ENCODE measurements at places on chromosomes 2 and 18.

DNA sequence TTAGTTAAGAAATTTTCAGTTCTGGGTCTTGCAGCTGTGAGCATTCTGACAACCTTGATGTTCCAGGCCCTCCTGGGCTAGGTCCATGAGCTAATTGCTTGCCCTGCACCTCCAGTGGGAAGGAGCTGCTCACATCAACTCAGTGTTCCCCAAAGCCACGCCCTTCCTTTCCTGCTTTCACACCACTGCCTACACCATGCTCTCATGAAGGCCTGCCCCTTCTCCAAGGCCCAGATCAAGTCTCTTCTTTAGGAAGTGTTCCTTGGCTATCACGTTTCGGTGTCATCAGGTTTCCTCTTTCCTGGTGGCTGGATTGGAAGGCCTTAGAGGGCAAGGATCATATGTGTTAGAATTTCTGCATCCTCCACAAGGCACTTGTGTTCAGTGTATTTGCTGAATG lies 18.8 kb downstream of the TMEM127 start:
- no peak for DNase-seq

DNA sequence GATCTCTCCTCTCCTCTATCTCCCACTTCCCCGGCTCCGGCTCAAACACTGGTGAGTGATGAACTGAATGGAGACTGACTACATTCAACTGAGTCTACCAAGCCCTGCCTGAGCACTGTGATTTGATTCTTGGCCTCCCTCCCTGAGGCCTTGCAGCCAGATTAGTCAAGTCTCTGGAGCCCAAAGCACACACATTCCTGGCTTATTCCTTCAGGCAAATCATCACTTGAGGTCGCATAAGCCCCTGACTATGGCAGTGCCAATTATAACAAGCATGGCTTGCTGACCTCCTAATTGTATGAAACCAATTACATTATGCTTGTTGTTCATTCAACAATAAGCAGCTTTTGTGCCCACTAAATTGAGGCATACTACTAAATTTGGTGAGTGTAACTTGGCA lies 34.6 kb downstream of the EFEMP1 start:
- DNase-seq = no peak

DNA sequence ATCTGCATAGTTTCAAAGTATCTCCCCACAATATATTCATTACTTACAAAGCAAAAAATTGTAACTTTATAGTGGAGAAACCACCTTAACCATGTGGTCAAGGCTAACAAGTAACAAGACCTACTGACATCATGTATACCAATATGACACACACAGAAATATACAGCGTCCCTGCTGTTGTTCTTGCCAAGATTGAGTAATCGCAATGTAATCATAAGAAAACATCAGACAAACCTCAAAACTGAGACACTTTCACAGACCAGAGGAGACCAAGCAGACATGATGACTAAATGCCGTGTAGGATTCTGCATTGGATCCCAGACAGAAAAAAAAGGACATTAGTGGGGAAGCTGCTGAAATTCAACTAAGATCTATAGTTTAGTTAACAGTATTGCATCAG lies 123.0 kb downstream of the ACAA2 start:
- no peak for DNase-seq

GRCh38 chr18:76978616-76979015 lies 154.0 kb downstream of the MBP start:
- DNase-seq = no peak

DNA sequence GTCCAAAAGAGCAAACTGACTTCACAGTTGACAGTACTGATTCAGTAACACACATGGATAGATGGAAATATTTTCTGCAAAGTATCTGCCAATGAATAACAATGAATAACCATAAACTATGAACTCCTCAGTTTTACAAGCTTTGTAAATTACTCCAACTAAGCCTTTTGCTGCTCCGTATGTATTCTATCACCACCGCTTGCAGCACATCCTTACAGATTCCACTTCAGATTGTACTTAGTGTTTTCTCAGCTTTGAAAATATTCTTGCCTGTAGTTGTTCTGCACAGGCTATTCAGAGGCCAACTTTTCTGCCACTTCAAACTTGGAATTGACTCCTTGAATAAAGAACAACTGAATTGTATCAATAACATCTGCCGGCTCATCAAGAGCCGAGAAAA lies 36.2 kb downstream of the TLK1 start:
- no peak for DNase-seq

DNA sequence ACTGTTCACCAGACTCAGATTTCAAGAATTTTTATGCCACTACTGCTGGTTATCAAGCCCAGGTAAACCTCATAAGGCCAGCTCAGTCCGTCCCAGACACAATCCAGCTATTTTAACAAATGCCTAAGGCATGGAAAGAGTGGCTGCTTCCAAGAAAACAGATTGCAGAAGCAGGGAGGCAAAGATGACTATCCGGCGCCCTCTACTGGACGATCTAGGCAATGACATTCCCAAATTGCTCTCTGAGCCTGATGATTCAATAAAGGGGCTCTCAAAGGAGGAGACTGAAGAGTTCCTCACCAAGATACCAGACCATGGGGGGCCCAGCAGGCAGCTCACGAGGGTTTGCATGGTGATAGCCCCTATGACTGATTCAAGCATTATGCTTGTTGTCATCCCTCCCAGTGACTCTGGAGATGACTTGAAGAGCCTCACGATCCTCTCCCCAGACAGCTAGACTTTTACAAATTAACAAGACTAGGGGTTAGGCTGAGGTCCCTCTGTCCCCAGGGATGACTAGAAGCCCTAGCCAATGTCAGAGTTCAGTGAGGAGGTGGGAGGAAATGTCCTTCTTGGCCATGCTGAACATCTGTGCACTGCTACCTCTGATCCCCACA lies 25.0 kb downstream of the SERPINB8 start:
- no peak for DNase-seq

GRCh38 chr18:2994603-2995432 lies 18.1 kb downstream of the LPIN2 start:
- peak; percentile 14 for DNase-seq

DNA sequence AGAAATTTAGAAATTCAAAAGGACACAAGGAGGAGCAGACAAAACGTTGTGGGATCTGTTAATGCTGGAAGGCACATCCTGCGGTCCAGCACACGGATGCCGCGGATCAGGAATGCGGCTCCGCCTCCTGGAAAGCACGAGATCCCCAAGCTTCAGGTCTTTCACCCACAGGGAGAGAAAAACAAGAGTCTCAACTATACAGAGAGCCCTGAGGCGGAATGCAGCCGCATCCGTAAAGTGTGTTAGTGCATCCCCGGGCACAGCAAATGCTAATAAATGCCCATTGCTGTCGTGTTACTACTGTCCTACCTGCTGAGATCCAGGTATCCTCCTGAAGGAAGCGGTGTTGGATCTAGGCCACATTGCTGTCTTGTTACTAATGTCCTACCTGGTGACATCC lies 303.9 kb downstream of the EIPR1 start:
- DNase-seq = no peak

GRCh38 chr18:8942909-8943545 lies 159.5 kb upstream of the NDUFV2 start:
- no peak for DNase-seq

DNA sequence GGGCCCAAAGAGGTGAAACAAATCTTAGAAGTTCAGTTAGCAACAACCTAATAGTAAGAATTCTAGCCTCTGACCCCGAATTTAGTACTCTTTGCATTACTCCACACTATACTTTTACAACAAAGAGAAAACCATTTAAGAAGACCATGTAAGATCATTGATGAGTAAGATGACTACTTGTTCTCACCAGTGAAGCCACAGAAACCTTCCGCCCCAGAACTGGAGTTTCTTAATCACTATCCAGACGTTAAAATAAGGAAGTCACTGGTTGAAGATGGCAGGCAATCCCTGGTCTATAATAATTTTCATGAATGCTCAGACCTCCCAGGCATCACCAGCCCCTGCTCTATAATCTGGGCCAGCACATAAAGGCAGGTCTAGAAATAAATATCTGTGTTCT lies 95.0 kb downstream of the TMEM163 start:
- no peak for DNase-seq

DNA sequence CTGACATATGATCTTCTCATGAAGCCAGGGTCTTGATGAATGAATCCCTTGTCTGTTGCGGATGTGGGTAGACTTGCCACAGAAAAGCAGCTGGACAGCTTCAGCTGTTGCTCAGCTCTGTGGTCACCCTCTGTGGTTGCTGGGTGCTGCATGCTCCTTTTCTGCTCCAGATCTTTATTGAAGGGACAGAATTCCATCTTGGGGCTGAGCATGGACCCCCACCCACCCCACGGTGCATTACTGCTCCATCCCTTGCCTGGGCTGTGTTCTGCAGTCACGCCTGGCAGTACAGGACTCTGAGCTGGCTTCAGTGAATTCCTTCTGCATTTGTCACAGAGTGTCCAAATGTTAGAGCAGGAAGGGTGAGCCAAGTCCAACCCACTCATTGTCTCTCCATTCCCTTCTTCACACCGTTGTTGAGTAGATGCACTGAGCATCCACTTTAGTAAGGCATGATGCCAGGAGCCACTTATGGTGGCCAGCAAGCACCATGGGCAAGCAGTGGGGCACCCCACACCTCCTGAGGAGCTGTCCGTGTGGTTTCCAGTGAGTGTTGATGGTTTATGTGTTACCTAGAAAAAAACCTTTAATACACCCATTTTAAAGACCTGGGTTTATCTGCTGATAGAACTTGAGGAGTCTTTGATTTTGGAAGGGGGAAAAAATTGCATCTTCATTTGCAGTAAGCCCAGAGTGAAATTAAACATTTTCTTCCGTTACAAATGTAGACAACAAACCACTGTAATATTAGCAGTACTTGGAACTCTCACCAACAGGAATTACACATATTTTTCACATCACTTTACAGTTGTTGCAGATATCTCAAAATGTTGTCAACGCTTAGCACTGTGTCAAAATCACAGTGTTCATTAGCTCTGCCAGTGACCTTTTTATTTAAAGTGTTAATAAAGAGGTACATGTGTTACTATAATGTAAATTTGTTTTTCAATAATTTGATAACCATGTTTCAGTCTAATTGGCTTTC lies 14.7 kb upstream of the ITGB6 start:
- DNase-seq = no peak

DNA sequence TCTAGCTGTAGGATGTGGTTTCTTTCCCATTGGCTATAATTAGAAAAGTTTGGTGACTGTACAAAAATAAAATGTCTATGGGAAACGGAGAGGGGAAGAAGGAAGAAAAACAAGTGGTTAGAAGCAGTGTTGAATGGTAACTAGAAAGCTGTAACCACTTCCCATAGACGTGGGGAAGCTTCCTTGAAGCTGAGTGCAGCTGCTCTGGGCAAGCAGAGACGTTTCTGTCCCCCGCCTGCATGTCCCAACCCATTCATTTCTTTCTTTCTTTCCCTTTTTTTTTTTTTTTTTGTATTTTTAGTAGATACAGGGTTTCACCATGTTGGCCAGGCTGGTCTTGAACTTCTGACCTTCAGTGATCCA lies 367.8 kb upstream of the HS6ST1 start:
- no peak for DNase-seq

DNA sequence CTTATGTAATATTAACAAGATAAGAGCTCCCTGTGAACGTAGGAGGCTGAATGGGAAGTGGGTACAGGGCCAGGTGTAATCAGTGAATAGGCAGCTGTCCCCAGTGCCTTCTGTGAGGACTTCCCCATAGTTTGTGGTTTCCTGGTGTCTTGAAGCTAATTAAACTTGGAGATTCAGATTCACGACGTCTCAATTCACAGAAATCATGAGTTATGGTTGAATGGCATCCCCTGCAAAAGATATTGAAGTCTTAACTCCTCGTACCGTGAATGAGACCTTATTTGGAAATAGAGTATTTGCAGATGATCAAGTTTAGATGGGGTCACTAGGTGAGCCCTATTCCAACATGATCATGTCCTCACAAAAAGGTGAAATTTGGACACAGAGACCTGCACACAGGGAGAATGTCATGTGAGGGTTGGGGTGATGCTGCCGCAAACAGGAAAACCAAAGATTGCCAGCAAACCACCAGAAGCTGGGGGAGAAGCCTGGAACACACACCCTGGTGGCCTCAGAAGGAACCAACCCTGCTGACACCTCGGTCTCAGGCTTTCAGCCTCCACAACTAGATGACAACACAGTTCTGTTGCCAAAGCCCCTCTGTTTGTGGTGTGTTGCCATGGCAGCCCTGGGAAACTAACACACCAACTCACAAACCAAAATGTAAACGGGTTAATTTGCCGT lies 13.2 kb downstream of the ARL4C start:
- DNase-seq = peak; percentile 68

DNA sequence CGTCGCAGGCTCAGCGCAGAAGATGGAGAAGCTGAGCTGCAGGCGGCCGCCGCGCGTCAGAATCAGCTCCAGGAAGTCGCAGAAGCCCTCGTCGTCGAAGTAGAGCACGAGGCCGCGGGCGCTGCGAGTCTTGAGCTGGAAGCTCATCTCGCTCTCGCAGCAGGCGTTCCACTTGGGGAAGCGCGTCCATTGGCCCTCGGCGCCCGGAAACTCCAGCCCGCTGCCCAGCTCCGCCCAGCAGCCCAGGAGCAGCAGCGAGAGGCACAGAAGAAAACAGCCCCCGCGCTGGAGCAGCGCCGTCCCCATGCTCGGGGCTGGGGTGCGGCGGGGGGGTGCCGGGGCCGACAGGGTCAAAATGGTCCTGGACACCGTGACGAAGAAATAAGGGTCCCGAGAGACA lies 4.0 kb downstream of the NRXN1 start:
- no peak for DNase-seq

DNA sequence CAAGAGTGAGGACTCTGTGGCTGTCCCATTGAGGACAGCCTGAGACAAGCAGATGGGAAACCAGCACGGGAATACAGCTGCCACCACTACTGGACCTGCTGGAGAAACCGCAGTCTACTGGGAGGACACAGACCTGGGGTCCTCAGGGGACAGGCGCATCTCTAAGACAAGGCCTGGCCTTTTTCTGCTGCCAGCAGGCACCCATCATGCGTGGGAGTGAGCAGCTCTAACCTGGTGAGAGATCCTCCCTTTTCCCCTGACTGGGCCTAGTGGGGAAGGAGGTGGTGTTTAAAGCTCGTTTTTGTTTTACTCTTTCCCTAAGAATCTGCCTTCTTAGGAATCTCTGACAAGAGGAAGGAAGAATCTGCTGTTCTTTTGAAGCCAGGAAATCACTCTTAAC lies 36.6 kb downstream of the CYRIA start:
- no peak for DNase-seq

DNA sequence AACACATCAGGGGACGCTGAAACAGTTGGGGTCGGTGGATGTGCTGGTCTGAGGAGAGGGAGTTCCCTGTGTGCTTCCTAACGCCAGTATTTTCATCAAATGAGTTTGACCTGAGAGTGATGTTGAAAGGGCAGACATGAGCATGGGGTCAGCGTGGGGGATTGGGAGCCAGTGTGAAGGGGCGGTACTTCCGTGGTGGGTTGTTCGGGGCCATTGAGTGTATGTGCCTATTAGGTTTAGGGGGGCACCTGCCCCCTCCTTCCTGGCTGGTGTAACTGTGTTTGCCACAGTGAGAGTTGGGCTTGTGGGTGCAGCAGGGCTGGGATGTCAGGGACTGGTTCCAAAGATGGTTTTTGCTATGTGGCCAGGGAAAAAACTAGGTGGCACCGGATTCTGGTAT lies 24.4 kb downstream of the SPEG start:
- DNase-seq = no peak
